ENCODE measurements at places on chromosomes 3 and 15.
A peak's percentile ranks its signal among the peaks of the same experiment; 100 is the strongest.

GRCh38 chr15:38320181-38320580, 67.5 kb downstream of the SPRED1 start:
- no peak for ATAC-seq

DNA sequence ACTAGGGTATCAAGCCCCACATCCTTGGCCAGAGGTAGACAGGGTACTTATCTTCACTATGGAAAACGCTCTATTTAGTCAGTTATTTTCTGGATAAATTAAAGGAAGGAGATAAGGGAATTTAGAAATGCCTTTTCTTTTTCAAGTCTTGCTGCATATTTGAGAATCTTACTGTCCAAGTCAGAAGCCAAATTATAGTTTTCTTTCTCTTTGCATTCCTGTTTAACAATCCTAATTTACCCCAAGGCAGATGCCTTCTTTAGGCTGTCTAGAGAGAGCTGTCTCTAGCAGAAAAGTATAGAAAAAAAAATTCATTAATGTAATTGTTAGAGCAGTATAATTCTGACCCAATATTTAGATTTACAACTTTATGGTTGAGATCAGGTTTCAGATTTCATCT, 64.4 kb upstream of the TBC1D5 start:
- no peak for ATAC-seq

DNA sequence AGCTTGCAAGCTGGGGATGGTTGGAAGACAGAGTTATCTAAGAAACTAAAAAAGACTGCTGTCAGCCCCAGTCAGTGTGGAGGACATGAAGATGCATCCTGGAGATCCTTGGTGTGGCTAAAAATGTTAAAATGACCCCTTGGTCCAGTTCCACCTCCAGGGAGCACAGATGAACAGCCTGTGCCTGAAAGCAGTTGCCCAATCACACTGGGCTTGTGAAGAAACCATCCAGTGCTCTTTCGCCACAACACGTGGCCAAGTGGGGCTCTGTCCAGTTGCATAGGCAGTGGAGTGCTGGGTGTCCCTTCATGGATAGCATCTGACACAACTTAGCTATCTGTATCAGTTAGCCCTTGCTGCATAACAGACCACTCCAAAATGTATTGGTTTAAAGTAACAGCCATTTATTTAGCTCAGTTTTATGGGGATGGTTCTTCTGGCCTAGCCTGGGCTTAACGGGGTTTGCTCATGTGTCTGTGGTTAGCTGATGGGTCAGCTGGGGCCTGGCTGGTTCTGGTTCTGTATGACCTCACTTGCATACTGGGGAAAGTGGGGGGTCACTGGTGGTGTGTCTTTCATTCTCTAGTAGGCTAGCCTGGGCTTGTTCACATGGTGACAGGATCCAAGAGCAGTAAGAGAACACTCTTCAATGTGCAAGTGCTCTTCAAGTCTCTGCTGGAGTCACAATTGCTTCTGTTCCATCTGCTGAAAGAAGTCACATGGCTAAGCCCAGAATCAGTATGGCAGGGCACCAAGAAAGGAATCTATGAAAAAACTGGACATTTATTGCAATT, 226.2 kb downstream of the PDCD6IP start:
- ATAC-seq, result no peak

DNA sequence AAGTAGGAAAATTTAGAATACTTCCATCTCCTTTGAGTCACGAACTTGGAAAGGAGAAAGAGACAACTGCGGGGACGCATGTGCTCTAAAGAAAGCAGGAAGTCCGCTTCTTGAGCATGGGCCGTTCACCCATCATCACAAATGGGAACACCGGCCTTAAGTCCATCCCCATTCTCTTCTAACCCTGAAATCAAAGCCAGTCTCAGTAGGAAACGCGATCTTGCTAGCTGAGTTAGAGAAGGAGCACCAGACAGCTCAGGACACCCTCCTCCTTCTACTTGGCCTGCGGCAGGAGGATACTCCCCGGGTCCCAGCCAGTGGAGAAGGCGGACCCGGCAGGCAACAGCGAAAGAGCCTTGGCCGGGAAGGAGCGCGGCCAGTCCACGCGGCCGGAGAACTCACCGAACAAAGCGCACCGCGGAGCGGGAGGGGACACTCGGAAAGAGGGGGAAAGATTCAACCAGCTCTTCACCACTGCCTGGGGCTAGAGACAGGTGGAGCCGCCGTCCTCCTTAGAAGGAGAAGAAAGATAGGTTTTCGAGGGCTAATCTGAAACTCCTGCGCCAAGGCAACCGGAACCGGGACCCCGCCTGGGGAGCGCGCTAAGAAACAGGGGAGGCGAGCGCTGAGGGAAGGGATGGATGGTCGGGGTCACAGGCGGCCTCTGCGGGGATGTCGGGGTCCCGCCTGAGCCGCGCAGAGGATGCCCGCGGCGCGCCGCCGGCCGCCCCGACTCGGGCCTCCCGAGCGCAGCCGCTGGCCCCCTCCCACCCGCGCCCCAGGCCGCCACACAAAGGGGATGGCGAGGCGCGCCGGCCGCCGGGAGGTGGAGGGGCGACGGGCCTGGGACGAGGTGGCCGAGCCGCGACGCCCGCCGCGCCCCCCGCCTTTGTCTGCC, 818 bp downstream of the SLC4A7 start:
- peak; percentile 32 for ATAC-seq

- no peak for ATAC-seq
These were observed 372.7 kb upstream of the THBS1 start for GRCh38 chr15:39208187-39208586.

DNA sequence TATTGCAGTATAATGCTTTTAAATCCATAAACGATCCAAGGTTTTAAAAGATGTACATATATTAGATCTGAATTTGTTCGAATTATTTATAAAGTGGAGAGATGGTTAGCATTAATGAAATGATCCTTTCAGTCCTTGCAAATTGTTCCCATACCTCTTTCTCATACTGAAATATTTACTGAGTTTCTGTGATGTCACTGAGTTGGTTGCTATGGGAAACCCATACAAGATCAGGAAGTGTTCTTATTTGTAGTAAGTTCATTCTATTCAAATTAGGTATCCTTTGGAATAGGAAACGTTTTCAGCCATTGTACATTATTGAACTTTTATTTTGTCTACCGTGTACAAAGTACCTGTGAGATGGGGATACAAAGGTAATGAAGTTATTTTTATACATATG, 73.2 kb upstream of the CHL1 start:
- no peak for ATAC-seq

GRCh38 chr3:187136936-187137335, 2.4 kb downstream of the RPL39L start:
- ATAC-seq, result no peak

GRCh38 chr3:194857469-194858113, 171.9 kb downstream of the FAM43A start:
- ATAC-seq, result no peak

DNA sequence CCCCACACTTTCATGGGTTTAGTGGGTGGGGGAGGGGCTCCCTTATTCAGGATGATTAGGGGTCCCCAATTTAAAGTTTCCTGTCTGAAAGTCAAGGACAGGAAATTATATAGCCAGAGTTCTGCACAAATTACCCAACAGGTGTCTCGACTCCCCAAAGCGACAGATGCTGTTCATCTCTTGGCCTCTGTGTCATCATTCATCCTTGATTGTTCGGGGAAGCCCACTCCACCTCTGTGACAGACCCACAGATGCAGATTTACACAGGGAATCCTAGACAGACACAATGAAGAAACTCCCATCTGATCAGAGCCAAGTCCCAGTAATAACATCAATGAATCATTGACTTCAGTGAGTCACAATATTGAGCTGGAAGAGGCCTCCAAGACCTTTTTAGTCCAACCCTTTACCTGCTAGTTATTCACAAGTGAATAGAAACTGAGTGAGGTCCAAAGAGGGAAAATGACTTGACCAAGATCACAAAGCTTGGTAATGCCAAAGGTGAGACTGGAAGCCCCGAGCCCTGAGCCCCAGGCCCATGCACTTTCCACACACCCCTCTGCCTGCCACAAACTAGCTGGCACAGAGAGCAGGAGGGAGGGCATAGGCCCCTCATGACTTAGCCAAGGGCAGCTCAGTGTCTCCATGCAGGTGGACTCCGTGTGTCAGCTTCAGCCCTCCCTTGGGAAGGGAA, 7.9 kb upstream of the SRP14 start:
- ATAC-seq, result no peak

GRCh38 chr3:42264399-42265058, 1.5 kb downstream of the CCK start:
- no peak for ATAC-seq

- no peak for ATAC-seq
These were observed 110.1 kb upstream of the GBE1 start for GRCh38 chr3:81871358-81872155.

- ATAC-seq, result no peak
These were observed 1.5 kb downstream of the VWA5B2 start for GRCh38 chr3:184230603-184231528.

- no peak for ATAC-seq
These were observed 15.6 kb downstream of the CPA3 start for GRCh38 chr3:148880681-148881080.

- ATAC-seq, result no peak
These were observed 9.5 kb downstream of the C3orf52 start for GRCh38 chr3:112095731-112096130.

- ATAC-seq, result peak; percentile 88
These were observed 37.3 kb upstream of the CDV3 start for GRCh38 chr3:133535971-133536881.

DNA sequence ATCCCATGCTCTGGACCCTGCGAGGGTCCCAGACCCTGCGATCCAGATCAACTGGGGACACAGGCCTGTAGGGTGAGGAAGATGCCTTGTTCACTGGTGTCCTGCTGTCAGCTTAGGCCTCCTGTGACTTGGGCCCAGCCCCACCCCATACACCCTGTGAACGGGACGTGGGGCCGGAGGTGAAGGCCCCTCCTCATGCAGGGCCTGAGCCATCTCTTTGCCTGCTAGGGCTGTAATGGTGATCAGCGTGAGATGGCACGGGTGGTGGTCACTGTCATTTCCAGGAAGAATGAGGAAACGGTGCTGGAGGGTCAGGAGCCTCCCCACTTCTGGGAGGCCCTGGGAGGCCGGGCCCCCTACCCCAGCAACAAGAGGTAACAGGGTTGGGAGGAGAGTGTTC, 12.4 kb downstream of the VILL start:
- no peak for ATAC-seq

DNA sequence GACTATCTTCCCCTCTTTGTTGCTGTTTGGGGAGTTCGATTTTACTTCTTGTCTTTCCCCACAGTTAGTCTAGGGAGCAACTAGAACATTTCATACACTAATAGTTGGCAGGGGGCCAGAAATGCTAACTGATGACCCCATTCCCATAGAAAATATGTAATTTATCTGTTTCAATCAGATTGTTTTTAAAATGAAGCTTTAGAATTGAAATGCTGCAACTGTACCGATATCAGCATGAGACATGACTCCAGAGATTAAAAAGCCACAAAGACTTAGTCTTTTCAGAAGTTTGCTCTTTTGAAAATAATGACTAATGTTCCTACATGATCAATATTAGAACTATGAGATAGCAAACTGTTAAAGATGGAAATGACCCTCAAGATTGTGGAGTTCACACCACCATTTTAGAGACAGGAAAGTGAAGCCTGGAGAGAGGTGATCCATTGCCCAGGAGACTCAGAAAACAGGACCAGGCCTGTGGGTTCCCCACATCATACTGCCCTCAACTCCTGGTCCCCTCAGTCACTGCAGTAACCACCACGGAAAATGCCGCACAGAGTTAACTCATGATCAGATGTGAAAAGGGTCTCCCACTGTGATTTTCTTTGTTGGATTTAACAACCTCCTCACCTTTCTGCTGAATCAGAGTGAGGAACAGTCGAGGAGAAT, 130.3 kb downstream of the CHDH start:
- ATAC-seq, result no peak

GRCh38 chr3:197297476-197298340, 704 bp downstream of the DLG1 start:
- peak; percentile 78 for ATAC-seq

DNA sequence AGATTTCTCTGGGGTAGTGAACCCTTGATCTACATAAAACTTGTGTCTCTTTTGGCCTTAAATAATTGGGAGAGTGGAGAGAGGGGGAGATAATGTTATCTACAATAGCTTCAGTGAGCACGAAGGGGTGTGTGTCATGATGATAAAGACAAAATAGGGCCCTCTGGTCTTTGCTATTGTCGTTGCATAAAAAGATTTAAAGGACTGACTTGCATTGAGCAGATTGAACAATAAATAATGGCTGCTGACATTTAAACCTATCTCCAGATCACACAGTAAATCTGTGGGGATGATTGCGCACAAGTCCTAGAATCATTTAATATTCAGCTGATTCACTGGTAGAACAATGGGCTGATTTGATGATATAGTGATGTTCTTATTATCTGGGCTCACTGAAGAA, 71.3 kb upstream of the GAP43 start:
- peak; percentile 82 for ATAC-seq

GRCh38 chr3:65638301-65638700, 400.4 kb downstream of the MAGI1 start:
- ATAC-seq, result no peak

DNA sequence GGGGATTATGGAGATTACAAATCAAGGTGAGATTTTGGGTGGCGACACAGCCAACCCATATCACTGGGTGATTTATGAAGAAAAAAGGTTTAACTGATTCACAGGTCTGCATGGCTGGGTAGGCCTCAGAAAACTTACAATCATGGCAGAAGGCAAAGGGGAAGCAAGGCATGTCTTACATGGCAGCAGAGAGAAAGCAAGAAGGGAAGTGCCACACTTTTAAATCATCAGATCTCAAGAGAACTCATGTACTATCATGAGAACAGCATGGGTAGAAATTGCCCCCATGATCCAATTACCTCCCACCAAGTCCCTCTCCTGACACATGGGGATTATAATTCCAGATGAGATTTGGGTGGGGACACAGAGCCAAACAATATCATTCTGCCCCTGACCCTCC, 59.7 kb downstream of the DPH6 start:
- no peak for ATAC-seq

DNA sequence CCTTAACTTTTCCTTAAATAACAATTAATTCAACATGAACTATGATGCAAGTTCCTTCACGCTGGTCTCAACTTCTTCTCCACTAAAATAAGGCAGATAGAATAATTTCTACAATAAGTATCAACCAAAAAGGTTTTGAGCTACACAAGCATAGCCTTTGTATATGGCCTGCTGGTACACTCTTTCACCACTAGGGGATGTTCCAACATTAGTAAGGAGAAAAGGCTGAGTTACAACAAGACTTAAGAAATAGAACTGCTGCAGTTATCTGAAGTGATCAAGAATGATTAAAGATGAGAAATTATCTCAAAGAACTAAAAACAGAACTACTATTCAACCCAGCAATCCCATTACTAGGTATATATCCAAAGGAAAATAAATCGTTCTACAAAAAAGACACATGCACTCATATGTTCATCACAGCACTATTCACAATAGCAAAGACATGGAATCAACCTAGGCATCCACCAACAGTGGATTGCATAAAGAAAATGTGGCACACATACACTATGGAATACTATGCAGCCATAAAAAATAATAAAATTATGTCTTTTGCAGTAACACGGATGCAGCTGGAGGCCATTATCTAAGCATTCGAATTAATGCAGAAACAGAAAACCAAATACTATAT, 14.4 kb downstream of the ATP13A3 start:
- peak; percentile 56 for ATAC-seq

GRCh38 chr3:153443961-153444360, 281.9 kb downstream of the RAP2B start:
- no peak for ATAC-seq
